Myocyte (in vitro differentiated cells): ENCODE measurements at places on chromosomes 12 and 14. TPM values are rescaled to one million over a fixed set of nuclear protein-coding genes. Genes with fewer than 3 reads are reported as not detected.
A peak's percentile ranks its signal among the peaks of the same experiment; 100 is the strongest.

The GSC gene
- not detected in 2 replicates for total RNA-seq

GRCh38 chr14:103623883-103624482 is 5.0 kb upstream of the KLC1 start:
- peak; percentile 79 for DNase-seq

DNA sequence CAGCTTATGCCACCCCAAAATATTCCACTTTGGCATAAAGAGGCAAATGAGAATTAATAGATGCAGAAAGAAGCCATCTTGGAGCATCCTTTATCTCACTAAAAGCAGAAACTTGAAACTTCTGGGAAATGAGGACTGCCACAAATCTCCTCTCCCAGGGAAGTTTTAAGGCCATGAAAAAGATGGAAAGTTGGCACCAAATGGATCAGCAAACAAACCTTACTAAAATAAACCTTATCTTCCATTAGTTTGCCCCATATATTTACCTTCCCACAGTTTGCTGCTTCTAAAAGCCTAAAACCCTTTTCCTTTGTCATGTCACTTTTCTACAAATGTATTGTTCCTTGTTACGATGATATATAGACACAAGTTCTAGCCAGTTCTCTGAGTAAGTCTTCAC is 340.0 kb upstream of the USP15 start:
- DNase-seq: no peak

- no peak for DNase-seq
These were observed 89.7 kb downstream of the ESRRB start for GRCh38 chr14:76465664-76466063.

- peak; percentile 82 for DNase-seq
These were observed 63.0 kb upstream of the BTG1 start for GRCh38 chr12:92208613-92209121.

The NUAK1 gene
- 40.7 and 66.7 TPM in 2 replicates for total RNA-seq

The CHMP4A gene
- 42.1 and 49.6 TPM in 2 replicates for total RNA-seq

The PLEK2 gene
- total RNA-seq: not detected in 2 replicates

- no peak for DNase-seq
These were observed 60.0 kb downstream of the PTPRB start for GRCh38 chr12:70577283-70577634.

DNA sequence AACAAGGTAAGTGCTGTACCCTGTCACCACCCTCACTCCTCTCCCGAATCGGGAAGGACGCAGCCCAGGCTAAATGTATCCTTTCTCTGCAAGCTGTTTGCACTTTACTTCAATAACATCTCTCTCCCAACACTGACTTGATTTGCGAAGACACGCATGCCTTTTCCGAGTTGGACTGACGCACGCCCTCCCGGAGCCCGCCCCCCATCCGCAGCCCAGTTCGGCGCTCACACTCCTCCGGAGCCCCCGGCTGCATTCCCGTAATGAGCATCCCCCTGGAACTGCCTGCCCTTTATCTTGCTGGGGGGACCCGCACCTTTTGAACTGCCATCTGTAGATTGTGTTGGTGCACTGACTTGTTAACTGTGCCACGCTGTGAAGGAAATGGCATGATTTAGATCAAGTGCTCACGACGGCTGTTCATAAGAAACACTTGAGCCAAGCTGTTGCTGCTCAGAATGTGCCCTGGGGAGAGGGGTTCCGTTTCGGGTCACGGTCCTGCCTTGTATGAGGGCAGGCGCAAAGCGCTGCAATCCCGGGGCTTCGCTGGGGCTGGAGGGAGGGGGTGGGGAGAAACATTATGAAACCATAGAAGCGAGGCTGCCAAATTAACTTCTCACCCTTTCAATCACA is 176.6 kb upstream of the CDKN3 start:
- DNase-seq: no peak

GRCh38 chr12:71655495-71655894 is 8.2 kb downstream of the ZFC3H1 start:
- no peak for DNase-seq

- no peak for DNase-seq
These were observed 22.0 kb downstream of the RPS6KA5 start for GRCh38 chr14:91038439-91038838.

The CBLN3 gene
- 1.0 and 1.2 TPM in 2 replicates for total RNA-seq

GRCh38 chr12:26895672-26896071 is 42.1 kb downstream of the INTS13 start:
- no peak for DNase-seq

The NOVA1 gene
- 1.5 and 2.5 TPM in 2 replicates for total RNA-seq

- DNase-seq: peak; percentile 20
These were observed 85.9 kb downstream of the TTC8 start for GRCh38 chr14:88910386-88910785.

- DNase-seq: no peak
These were observed 7.6 kb downstream of the GCH1 start for GRCh38 chr14:54894995-54895394.

DNA sequence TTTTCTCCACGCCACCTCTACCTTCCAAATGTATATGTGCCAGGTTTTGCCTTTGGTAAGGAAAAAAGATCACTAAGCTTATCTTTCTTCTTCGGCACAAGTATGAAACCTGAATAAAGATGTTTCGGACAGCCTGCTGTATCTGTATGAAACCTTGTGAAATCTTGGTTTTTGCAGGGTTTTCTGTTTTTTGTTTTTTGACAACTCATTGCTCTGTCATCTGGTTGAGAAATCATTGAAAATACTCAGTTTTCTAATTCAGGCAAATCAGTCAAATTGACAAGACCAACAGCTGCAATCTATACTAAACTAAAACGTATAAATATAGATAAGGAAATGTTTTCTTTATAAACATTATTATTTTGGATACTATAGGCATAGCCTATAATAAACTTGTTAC is 63.1 kb upstream of the FGD4 start:
- DNase-seq: no peak

The GRIN2B gene
- total RNA-seq: under 0.01 TPM in 1 of 2 replicates, not detected in the other

DNA sequence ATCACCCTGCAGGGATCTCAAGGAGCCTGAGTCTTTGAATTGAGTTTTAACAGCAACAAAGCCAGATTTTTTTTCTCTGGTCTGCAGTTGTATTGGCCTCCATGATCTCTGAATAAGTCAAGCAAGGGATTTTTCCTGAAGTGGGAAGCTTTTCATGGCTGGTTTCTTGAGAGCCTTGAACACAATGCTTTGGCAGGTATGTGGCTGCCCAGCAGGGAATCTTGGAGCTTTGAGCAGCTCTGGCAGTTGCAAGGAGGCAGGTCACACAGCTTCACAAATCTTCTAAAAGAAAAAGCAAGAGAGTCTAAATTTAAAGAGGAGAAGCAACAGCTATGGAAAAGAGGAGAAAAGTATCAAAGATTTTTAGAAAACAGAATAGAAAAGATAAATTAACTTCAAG is 60.1 kb downstream of the RPS29 start:
- DNase-seq: no peak

DNA sequence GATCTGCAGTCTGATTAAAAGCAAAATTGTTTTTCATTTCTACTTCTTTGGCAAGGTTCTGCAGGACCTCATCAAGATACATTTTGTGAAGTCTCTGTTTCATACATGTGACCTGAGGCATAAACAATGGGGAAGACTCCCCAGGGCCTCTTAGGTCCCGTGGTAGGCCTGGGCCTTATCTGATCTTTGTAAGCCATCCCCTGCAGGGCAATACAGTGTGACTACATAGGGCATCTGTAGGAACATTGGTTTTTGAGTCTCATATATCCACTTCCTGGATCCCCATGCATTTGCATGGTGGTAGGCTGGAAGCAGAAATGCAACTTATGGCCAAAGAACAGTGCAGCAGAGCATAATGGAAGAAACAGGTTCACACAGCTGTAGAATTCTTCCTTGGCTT is 6.0 kb downstream of the FAR2 start:
- DNase-seq: no peak

The PEBP1 gene
- total RNA-seq: 315 and 316 TPM in 2 replicates

The GLT1D1 gene
- total RNA-seq: not detected in 2 replicates

DNA sequence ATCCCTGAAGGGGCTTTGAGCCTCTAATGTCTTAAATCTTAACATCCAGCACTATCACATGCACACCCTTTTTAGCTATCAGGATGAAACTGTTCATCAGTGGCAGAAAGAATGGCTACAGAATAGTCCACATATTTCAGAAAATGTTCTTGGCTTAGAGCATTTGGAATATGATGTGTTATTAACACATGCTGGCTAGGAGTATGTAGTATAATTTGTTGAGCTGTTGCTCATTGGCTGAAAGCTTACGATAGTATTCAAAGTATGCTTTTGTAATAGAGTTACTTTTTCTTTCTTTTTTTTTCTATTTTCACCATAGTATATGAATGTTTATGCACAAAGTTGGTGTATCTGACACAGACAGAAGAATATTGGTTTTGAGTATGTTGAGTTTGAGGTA is 55.1 kb downstream of the MNAT1 start:
- no peak for DNase-seq

The ETFBKMT gene
- total RNA-seq: 2.8 and 4.8 TPM in 2 replicates

DNA sequence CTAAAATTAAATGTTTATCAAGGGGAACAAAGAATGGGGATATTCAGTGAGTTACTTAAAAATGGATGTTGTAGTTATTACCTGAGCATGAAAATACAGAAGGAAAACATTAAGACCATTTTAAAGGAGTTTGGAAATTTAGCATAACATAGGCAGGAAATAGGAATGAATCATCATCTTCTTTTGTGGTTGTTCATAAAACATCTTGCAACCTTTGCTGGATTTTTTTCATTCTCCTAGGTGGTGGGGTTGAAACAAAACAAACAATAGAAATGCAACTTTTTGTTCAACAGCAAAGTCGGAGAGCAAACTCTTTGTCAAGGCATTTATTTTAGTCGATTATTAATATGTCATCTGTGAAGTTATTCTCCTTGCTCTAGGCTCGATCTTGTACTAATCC is 275.1 kb downstream of the IPO8 start:
- DNase-seq: no peak

The FOXJ2 gene
- 8.4 and 11.9 TPM in 2 replicates for total RNA-seq

The INHBC gene
- total RNA-seq: not detected in 2 replicates

GRCh38 chr12:95215949-95216348 is 1.3 kb downstream of the FGD6 start:
- peak; percentile 25 for DNase-seq

DNA sequence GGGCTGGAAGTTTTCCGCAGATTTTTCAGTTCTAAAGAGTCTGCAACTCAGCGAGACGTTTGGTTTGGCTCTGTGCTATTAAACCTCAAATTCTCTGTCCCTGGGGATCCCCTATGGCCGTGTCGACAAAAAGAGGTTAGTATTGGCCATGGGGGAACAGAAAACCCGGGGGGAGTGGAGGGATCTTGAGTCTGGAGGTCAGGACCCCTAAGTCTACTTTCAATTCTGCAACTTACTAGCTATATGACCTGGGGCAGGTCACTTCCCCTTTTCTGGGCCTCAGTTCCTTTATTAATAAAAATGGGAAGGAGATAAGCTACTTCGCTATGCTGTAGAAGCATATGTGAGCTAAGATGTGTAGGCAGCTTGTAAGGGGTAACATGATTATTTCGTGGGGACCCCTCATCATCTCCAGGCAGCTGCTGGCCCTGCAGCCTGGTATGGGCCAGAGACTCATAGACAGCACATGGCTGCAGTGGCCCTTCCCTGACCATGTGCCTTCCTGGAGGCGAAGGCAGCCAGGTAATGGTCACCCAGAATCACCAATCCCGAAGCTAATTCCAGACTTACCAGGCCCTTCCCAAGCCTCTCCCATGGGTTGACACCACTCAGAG is 8.6 kb downstream of the ASB2 start:
- DNase-seq: no peak

GRCh38 chr12:6444031-6444430 is 724 bp upstream of the CD27 start:
- DNase-seq: no peak

- DNase-seq: no peak
These were observed 713 bp downstream of the ALKBH2 start for GRCh38 chr12:109092497-109093021.

DNA sequence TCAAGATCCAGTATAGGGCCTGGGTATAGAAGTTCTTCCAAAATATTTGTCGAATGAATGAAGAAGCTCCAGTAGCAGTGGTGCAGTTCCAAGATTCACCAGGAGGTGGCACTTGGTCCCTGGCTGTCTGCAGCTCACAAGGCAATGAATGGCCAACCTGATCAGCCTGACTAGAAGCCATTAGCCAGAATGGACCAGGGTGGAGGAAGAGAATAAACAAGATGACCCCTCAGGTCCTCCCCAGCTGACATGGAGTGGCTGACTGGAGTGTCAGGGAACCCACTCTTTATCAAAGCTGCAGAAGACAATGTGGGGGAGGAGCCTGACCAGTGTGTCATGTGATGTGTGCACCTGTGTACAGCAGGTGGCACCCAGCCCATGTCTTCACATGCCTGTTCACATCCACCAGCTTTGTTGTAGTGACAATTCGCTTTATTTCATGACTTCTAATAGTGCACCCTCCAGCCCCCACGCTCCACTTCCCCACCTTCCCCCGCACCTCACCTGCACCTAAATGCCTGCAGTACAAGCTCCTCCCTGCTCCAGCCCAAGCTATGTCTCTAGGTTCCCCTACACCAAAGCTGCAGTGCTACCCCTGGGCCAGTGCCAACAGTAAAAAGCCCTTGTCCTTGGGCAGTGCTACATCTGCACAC is 3.0 kb downstream of the LTBP2 start:
- DNase-seq: peak; percentile 88

DNA sequence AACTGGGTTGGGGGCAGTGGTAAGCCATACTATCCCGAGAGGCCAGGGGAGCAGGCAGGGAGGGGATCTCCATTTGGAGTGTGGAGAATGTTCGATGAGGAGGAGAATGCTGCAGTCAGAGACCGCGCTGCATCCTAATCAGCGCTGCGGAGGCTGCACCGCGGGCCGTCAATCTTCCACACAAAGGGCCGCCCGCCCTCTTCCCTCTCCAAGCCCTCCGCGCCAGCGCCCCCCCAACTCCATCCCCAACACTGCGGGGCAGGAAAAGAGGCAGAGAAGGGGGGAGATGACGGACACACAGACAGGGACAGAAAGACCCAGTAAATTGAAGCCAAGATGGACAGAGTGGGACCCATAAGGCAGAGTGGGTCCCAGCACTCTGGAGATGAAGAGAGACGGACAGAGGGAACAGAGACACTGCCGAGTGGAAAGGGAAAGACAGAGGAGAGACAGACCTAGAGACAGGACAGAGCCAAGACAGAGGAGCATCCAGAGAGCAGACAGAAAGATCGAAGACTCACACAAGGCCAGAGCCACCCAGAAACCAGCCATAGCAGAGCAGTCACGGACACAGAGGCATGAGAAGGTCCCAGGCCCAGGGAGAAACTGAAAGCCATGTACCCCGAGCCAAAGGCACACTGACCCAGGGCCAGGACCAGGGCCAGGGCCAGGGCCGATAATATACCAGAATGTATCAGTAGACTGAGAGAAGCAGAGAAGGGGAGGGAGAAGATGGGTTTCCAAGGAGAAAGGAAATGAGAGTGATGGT is 3.5 kb downstream of the CISTR start:
- no peak for DNase-seq

DNA sequence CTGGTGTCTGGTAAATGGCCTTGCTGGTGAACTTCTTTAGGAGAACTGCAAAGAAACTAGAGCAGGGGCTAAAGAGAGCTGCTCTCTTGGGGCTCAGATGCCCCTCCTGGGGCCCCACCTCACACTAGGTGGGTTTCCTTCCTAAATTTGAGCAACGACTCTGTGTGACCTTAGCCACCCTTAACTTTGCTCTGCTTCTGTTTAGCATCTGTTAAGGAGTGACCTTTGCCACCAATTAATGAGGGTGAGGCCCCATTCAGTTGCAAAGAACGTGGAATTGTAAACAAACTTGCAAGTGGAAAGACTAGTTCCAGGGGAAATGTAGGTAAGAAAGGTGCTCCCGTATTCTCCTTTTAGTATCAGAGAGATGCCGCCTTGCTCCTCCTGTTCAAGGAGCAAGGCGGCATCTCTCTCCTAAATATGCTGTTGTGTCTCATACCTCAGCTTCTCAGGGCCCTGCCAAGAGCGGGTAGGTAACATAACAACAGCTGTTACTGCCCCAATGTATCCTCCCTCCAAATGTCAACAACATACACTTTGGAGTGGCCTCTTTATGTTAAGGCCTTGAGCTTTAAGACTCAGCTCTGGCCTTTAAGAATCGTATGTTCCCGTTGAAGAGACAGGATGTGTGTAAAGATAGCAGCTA is 77.6 kb upstream of the FUT8 start:
- DNase-seq: no peak
